ENCODE measurements at places on chromosomes 16 and 17.
A peak's percentile ranks its signal among the peaks of the same experiment; 100 is the strongest.

DNA sequence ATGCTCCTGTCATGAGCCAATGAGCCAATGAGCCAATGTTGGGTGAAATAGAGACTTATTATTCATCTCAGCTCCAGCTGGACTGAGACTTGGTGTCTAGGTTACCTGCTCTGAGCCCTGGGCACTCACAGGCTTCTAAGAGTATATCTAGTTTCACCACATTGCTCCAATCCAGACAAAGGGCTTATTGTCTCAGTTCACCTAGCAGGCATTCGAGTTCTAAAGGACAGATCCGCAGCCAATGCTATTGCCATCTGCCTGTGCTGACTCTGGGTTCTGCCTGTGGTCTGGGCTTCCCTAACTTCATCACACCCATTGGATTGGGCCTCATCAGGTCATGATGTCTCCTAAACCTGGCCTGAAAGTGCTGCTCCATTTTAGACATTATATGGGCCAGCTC, 66.1 kb upstream of the HS3ST4 start:
- no peak for DNase-seq

DNA sequence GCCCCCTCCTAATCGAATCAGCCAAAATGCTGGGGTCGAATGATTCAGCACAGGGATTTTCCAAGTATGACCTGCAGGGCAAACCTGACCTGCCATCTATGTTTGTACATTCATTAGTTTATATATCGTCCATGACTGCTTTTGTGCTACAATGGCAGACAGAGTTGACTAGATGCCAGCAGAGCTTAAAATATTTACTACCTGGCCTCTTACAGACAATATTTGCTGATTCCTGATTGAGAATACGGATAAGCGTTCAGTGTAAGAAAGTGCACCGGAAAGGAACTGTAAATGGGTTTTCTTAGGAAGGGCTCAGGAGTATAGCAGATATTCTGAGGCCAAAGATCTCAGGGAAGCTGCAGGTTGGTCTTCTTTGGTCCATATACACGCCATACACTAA, 11.7 kb upstream of the TOM1L1 start:
- DNase-seq, result no peak

- peak; percentile 19 for DNase-seq
These were observed 26.1 kb downstream of the SPG7 start for GRCh38 chr16:89534252-89534756.

DNA sequence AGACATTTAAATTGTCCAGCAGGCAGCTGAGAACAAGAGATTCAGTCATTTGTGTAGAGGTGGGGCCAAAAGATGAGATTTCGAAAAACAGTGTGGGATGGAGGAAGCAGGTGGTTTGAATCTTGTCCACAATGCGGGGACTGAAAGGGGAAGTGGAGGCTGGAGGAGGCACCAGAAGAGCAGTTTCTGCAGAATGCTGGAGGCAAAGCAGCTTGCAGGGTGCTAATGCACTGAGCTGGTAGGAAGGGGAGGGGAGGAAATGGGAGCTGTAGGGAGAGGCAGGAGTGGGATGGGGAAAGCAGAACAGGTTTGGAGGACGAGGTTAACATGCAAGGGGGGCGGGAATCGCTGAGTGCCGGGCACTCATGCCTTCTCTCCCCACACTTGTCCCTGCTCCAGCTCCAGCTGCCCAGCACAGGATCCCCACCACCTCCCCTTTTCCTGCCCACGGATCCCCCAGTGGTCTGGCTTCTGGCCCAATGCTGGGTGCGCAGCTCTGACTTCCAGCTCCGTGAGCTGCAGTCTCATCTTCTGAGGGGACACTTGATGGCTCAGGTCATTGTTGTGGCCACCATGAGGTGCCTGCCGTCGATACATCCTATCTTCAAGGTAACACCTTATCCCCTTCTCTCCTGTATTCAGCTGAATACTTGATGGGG, 9.4 kb downstream of the C17orf100 start:
- DNase-seq, result no peak

- DNase-seq, result no peak
These were observed 117.2 kb upstream of the SALL1 start for GRCh38 chr16:51268237-51268636.

DNA sequence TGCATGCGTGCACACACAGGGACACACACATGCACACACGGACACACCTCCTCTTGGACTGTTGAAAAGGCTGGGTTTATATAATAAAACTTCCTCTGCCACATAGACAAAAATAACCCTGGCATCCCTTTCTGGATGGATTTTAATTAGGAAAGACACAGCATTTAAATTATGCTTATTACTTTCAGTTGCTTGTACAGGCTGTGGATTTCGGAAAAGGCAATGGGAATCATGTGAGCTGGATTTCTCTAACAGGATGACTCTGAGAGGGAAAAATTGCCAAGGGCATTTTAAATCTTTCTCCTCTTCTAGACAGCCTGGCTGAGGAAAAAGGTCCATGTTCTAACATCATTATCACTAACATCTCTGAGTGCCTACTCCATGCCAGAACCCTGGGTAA, 75.9 kb downstream of the HLF start:
- no peak for DNase-seq

- no peak for DNase-seq
These were observed 7.7 kb upstream of the KCNH6 start for GRCh38 chr17:63515426-63515825.

DNA sequence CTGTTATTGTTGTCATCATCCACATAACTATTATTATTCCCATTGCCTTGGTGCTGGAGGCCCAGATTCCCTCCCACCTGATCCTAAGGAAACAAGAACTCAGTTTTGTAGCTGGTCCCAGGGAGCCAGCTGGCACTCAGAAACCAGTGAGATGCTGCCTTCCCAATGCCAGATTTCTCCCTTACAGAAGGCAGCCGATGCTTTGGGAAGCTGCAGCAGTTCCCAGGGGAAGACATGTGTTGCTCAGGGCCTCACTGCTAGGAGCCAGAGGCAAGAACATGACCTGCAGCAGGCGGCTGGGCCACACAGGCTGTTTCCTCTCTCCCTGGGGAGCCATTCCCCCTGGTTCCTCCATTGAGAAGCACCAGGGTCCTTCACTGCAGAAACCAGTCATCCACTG, 59.9 kb upstream of the GRIN2A start:
- DNase-seq, result no peak

- DNase-seq, result no peak
These were observed 148.4 kb downstream of the TOX3 start for GRCh38 chr16:52398491-52398960.

GRCh38 chr17:29582772-29583171, 6.7 kb downstream of the GIT1 start:
- DNase-seq, result no peak

- DNase-seq, result no peak
These were observed 9.2 kb upstream of the TBX2 start for GRCh38 chr17:61390479-61390791.

DNA sequence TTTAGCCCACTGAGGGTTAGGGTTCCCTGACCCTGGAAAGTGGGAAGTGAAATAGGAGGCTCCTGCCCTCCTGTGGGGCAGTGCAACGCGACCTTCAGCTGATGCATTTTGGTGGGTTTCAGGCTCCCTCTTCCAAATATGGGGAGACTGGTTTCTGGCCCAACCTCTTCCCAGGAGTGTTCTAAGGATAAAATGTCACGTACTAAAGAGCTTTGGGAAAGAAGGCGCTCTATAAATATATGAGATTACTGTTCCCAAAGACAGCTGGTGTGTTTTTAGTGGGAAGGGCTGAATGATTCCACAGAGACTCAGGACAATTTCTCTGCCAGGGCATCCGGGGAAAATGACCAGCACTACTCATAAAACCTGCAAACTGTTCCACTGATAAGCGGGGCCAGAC, 9.8 kb downstream of the SLC35B1 start:
- no peak for DNase-seq

DNA sequence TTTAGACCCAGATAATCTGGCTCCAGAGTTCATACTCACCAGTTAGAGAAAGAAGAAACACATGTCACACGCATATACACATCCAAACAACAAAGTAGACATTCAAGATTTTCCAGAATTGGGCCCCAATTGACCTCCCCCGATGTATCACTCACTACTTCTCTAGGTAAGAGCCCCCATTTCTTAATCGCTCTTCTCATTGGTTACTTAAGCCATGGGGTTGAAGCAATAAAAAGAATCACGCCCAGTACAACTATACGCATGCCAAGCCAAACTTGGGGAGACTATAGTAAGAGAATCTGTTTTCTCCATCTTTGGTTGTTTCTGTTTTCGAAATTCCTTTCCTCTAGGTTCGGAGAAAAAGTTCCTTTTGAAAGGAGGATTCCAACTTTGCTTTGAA, 565 bp downstream of the DDX52 start:
- DNase-seq, result no peak

GRCh38 chr16:84246679-84247077, 6.9 kb upstream of the KCNG4 start:
- DNase-seq, result no peak

DNA sequence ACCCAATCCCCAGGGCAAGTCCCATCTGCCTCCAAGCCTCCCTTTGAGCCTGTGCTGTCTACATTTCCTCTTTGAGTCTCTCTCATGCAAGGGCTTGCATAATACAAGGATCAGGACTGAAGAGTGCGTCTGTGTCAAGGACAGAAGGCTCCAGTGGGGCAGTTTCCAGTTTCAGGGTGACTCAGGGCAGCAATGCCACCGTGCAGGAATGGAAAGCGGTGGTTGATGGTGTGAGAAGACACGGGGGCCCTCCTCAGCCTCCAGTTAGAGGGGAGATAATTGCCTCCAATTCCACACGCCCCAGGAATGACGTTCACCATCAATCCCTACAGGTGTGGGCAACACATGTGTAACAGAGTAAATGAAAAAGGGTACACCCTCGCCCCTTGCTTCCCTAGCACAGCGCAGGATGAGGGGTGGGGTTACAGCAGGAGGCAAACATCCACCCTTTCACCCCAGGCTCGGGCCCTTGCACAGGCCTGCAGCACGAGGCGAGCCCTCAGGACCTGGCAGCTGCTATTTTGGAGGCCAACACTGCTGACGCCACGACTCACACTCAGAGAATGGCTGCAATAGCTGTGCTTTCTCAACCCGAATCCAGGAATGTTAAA, 24.8 kb upstream of the SLC25A19 start:
- DNase-seq, result no peak

GRCh38 chr17:3885271-3885670, 7.6 kb downstream of the CAMKK1 start:
- DNase-seq, result no peak

DNA sequence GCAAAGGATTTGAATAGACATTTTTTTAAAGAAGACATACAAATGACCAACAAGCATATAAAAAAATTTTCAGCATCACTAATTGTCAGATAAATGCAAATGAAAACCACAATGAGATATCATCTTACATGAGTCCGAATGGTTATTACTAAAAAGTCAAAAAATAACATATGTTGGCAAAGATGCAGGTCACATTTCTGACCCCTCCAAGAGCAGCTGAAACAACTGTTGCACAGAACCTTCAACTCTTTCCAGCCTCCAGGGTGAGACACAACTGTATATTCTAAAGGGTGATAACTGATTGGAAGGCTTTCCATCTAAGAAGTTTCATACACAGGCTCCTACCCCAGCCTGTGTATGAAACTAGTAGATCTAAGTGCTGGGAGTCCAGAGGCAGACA, 51.9 kb downstream of the SLFN5 start:
- no peak for DNase-seq

- DNase-seq, result no peak
These were observed 87.6 kb upstream of the TBC1D3K start for GRCh38 chr17:37836593-37836992.

GRCh38 chr17:71084219-71084618, 914.9 kb downstream of the KCNJ2 start:
- no peak for DNase-seq

- DNase-seq, result no peak
These were observed 26.0 kb downstream of the TK2 start for GRCh38 chr16:66523861-66524354.

- peak; percentile 65 for DNase-seq
These were observed 7.4 kb upstream of the ABR start for GRCh38 chr17:1186923-1187771.

- no peak for DNase-seq
These were observed 7.9 kb downstream of the QPRT start for GRCh38 chr16:29686740-29687332.

DNA sequence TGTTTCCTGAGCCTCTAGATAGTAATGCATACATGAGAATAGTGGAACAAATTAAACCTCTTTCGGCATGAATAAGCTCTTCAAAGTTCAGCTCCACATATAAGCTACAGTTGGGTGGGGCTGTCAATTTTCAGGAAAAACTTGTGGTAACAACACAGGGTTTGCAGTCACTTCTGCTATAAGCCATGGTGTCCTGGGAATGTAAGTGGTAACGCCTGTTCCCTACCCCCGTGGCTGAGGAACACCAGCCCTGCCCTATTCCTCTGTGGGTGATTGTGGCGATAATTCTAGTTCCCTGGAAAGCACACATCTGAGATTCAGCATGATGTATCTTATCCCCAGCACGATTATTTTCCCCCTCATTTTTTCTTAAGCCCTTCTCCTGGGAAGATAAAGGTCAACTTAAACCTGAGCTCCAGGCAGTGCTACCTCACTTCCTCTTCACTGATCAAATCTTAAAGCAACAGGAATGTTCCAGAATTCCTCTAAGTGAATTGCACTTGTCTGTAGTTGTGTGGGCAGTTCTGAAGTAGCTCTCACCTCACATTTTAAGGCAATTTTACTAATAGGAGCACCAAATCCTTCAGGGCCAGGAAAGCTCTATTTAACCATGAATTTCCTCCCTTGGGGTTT, 500.7 kb upstream of the HSBP1 start:
- DNase-seq, result no peak

DNA sequence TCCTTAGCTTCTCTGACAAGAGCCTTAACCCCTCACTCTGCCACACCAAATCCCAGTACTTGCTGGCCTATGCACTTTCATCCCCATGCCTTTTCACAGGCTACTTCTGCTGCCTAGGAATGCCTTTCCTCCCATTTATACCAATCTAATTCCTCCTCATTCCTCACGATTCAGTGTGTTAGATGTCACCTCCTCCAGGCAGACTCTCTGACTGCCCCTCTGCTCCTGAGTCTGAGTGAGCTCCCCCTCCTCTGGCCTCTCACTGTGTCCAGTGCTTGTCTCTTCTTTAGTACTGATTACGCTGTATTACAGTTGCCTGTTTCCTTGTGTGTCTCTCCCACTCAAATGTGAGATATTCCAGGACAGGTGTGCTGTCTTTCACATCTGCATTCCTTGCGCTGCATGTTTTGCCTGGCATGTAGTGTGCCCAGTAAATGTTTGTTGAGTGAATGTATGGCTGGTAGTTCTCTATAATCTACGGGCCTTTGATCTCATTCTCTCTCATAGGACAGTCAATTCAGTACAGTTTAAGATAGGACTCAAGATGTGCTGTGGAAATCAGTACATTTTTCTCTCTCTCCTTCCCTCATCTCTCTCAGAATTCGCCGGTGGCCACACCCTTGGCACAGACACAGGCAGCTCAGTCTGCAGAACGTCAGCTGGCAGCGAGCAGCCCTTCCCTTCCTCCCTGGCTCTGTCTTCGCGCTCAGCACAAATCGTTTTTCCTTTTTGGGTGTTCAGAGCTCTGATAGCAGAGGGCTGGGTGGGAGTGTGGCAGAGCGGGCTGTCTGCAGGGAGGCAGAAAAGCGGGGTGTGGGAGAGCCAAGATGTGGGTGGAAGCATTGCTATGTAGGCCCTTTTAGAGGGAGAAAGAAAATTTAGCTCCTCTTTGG, 18.5 kb downstream of the ARL4D start:
- DNase-seq, result no peak
